HTR-8/SVneo (cell line): ENCODE measurements at places on chromosomes 12 and 14.

GRCh38 chr14:102644523-102644922, 52.1 kb downstream of the RCOR1 start:
- no peak for DNase-seq

GRCh38 chr12:81329085-81329484, 251.2 kb downstream of the ACSS3 start:
- DNase-seq, result no peak

DNA sequence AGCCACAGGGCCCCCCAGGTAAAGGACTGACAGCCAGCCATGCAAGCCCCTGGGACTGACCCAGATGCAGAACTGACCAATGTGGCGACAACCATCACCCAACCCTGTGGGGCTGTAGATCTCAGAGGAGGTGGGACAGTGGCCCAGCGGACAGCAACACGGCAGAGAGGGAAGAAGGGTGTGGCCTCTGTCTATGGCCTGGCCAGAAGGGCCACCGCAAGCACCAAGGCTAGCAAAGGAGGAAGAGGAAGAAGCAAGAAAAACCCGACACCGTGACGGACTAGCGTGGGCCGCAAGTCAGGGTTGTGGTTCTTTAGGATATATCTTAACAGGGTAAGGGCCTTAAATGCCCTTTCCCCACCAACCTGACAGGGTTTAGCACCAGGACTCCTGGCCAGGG, 71.2 kb downstream of the ITPK1 start:
- no peak for DNase-seq

GRCh38 chr12:105499205-105499604, 168.7 kb downstream of the C12orf75 start:
- DNase-seq, result no peak

GRCh38 chr14:23355871-23356435, 3.3 kb upstream of the SLC22A17 start:
- no peak for DNase-seq

- no peak for DNase-seq
These were observed 24.2 kb downstream of the SMUG1 start for GRCh38 chr12:54164387-54165145.

DNA sequence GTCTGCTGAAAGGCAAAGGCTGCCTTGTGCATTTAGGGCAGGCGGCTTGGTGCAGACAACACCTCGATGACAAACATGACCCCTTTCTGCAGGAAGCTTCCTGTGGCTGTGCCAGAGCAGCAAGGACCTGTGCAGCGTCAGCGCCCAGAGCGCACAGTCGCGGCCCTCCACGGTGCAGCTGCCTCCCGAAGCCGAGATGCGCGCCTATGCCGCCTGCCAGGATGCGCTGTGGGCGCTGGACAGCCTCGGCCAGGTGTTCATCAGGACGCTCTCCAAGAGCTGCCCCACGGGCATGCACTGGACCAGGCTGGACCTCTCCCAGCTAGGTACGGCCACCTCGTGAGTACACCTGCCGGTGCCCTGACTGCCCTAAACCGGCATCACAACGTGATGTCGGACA, 57.3 kb downstream of the ANKRD9 start:
- DNase-seq, result no peak

DNA sequence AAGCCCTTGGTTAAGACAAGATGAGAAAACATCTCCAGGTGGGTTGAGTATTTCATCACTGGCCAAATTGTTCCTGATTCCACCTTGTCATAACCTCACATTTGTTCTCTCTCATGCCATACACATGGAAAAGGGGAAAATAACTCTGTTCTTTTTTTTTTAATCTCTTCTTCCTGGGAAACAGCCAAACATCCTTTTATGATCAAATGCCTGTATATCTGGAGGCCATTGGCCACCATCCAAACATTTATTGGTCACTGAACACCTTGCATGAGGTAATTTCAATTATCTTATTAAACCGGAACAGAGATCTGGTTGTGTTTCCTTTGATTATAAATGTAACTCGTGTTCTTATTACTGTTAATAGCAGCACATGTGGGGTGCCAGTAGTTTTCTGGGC, 469.6 kb downstream of the NPAS3 start:
- DNase-seq, result no peak

- no peak for DNase-seq
These were observed 49.7 kb downstream of the DRAM1 start for GRCh38 chr12:101927036-101927435.

DNA sequence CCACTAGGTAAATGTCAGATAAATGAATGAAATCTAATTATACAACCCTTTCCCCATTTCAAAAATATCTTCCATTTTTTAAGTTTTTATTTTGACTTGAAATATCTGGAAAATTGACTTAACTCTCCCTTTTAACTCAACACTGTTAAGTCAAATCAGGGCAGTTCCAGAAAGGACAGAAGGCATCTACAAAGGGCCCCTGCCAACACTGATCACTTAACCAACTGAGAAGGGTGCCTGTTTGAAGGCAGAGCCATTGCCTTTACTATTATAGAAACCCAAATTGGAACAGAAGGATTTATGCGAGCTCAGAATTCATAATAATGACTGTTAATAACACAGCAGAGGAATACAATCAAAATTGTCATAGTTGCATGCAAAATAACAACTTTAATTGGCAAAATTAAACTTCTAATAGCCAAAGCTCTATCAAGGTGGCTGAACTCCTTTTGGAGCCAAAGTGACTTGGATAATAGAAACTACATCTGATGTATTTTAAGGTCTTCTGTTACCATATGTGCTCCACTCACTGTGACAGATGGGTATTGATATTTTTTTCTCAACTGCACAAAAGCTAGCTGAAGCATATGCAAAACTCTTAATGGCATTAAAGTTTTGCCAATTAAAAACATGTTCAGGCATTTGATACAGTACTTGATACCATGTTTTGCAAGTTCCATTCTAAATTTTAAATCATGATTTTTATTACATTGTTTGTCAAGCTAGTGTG, 383.8 kb downstream of the NOVA1 start:
- DNase-seq, result no peak
